ENCODE measurements at places on chromosomes 3 and 15.

GRCh38 chr3:41120460-41120859 is 78.8 kb upstream of the CTNNB1 start:
- no peak for DNase-seq

DNA sequence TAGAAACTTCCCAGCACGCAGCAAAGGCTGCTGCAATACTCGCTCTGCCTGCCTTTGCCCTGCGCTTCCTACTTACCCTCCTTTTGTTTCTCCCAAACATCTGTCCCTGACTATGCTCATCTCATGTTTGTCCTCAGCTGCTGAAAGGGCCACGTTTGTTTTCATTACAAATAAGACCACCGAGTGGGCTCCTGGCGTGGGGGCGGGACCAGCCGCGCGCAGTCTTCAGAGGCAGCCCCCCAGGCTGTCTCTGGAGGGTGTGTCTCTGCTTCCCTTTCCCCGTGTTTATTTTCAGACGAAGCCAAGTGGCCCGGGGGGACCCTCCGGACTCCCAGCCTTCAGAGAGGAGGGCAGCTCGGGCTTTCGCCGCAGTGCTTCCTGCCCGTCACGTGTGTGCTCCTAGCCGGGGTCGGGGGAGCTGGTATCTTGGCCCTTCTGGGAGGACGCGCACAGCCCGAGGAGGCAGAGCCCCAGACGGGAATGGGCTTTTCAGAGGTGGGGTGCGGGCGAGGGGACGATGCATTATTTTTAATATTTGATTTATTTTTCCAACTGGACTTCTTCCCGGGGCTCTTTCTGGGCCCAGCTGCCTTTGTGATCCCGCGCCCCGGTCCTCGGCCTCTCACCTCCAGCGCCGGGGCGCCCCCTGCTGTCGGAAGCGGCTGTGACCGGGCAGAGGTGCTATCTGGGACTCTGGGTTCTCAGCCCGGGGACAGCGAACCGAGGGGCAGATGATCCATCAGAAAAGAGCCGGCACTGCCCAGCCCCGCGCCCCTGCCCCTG is 70.0 kb upstream of the CGNL1 start:
- DNase-seq: peak; percentile 91

- no peak for DNase-seq
These were observed 37.8 kb downstream of the ADGRG7 start for GRCh38 chr3:100647171-100647570.

GRCh38 chr15:67998599-67999133 is 55.4 kb upstream of the PIAS1 start:
- DNase-seq: no peak

DNA sequence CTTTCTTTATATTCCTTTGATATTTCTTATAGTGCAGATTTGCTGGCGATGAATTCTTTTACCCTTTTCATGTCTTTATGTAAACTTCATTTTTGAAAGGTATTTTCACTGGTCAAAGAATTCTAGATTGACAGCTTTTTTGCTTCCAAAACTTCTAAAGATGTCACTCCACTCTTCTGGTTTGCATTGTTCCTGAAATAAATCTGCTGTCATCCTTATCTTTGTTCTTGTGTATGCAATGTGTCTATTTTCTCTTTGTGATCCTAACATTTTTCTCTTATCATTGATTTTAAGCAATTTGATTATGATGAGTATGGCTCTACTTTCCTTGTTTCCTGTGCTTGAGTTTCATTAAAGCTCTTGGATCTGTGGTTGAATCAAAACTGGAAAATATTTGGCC is 103.4 kb downstream of the GLDN start:
- no peak for DNase-seq

GRCh38 chr3:116340680-116341216 is 104.5 kb downstream of the LSAMP start:
- DNase-seq: no peak

DNA sequence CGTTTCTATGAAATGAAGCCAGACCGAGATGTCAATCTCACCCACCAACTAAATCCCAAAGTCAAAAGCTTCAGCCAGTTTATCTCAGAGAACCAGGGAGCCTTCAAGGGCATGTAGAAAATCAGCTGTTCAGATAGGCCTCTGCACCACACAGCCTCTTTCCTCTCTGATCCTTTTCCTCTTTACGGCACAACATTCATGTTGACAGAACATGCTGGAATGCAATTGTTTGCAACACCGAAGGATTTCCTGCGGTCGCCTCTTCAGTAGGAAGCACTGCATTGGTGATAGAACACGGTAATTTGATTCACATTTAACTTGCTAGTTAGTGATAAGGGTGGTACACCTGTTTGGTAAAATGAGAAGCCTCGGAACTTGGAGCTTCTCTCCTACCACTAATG is 41.9 kb upstream of the TRA2B start:
- DNase-seq: no peak

DNA sequence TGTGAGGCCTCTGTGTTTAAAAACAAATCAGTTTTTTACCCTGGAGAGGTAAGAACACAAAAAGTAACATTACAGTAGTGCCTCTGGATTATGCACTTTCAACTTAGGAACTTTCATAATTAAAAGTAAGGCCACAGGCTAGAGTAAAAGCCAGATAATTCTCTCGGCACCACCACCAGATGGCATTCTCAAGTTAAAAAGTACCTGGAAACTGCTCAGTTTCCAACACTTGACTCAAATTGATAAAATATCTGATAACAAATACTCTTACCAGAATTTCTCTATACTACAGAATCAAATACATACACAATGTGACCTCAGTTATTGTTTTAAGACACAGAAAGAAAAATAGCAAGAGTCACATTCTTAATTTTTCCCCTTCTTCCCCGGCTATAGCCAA is 19.9 kb downstream of the SPICE1 start:
- DNase-seq: peak; percentile 26
